SJSA1 (cell line): ENCODE measurements at places on chromosomes 2 and 18.

DNA sequence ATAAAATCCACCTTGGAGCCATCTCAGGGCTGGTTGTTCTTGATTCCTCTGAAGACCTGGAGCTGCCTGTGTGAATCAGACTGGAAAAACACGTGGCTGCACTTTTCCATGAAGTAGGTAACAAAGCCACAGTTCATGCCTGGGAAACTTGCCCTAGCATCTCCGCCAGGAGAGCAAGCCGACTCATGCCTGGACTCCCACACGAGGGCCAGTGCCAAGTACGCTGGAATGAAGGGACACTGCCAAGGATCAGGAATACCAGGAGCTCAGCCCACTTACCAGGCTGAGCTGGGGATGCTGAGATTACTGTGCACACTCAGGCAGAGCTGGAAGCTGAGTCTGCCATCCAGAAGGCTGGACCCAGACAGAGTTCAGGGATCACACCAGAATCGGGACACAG, 10.9 kb upstream of the FHL2 start:
- no peak for DNase-seq

GRCh38 chr18:26422472-26423162, 125.7 kb downstream of the KCTD1 start:
- DNase-seq = no peak

GRCh38 chr2:223897669-223898330, 47.3 kb downstream of the WDFY1 start:
- no peak for DNase-seq

- DNase-seq = no peak
These were observed 168.1 kb downstream of the ETAA1 start for GRCh38 chr2:67565262-67565661.
